ENCODE measurements at places on chromosomes 6 and 20.

- no peak for DNase-seq
Observed at GRCh38 chr6:27693766-27694546, 218.2 kb downstream of the OR2B2 start.

GRCh38 chr20:7257099-7257498, 489.6 kb downstream of the BMP2 start:
- no peak for DNase-seq

DNA sequence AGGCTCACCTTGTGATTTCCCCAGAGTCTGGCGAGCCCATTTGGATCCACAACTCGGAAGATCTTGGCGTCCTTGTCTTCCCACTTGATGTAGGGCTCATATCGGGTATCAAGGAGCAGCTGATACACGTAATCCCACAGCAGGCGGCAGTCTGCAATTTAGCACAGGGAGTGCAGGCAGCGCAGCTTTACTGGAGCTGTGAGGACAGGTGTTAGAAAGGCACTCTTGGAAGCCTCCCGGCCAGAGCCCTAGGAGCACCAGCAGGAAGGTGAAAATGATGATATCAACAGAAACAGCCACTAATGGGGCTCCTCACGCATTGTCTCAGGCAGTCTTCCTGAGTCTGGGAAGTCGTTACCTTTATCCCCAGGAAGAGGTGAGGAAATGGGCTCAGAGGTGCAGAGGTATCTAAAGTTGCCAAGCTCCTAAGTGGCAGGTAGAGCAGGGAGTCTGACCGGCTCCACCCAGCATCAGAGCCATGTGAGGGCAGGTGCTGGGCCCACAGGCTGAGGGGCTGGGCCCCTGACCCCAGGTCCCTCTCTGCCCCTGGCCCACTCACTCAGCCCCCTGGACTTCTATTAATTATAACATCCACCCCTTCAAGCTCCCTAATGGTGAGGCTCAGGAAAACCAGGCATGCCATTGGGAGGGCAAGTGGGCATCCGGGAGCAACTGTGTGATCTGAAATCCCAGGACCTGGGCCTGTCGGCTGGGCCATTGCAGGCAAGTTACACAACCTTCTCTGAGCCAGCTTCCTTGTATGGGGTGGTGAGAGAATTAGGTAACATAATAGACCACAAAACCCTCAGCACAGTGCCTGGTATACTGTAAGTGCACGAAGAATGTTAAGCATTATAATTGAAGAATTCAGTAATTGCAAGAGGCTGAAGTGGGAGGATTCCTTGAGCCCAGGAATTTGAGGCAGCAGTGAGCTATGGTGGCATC, 18.3 kb downstream of the ETV7 start:
- peak; percentile 77 for DNase-seq

DNA sequence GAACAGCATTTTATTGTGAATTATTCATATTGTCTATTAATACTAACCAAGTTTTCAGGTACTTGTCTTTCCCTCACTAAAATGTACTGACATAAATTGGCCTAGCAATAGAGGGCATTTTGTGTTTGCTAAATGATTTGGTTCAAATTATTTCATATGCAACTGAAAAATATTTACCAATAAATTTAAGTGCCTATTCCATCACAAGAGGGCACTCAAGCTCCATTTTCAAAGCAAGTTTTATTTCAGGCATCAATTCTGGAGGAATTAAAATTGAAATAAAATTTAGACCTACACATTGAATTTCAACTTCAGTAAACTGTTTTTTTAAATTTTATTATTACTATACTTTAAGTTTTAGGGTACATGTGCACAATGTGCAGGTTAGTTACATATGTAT, 114.3 kb upstream of the SYNCRIP start:
- DNase-seq: peak; percentile 5

DNA sequence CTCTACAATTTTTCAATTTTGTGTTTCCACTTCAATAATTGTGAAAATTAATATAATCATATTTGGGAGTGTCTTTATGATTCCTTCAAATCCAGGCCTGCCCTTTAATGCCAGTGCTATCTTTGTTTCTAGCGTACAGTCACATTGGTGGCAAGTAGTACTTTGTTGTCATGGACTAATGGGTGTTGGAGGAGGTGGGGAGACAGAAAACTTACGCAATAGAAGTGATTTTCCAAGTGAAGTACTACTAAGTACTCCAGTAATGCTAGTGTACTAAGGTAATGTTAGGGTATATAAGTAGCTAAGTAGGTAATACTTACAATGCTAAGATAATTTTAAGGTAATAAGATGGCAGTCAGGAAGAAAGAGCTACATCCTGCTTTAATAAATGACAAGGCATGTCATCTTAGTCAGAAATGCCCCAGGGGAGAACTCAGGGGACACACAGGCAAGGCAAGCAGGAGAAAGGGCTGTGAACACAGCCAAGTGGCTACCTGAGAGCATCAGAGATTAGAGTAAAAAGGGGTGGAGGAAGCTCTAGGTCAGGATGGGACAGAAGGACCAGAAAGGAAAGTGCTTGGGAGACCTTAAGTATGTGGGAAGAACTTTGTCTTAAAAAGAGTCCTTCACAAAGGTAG, 217.2 kb upstream of the PRDM1 start:
- DNase-seq: no peak

GRCh38 chr6:109521080-109521479, 38.1 kb upstream of the ZBTB24 start:
- no peak for DNase-seq

GRCh38 chr6:18330548-18331081, 56.5 kb upstream of the RNF144B start:
- DNase-seq: no peak

- DNase-seq: no peak
Observed at GRCh38 chr6:130366107-130367005, 539 bp downstream of the TMEM200A start.

GRCh38 chr20:63980317-63980805, 571 bp upstream of the PRPF6 start:
- DNase-seq: no peak

DNA sequence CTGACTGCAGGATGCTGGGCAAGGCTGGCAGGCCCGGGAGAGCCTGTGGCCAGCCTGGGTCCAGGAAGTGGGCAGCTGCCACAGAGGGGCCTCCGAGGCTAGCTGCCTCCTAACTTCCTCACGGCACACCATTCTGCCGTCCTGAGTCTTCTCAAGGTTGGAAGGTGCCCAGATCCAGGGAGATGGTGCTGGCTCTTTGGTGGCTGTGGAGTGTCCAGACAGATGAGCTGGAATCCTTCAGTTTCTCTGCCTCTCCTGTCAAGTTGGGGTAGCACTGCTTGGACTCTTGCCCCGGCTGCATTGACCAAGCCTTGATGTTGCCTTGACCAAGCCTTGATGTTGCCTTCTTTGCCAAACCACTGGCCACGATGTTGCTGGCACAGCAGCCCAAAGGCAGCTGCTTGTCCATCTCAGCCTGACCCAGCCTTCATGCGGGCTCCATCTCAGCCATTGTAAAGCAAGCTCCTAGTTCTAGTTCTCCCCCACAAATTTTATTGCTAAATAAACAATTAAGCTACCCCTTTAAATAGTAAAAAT, 75.1 kb upstream of the AFDN start:
- no peak for DNase-seq

DNA sequence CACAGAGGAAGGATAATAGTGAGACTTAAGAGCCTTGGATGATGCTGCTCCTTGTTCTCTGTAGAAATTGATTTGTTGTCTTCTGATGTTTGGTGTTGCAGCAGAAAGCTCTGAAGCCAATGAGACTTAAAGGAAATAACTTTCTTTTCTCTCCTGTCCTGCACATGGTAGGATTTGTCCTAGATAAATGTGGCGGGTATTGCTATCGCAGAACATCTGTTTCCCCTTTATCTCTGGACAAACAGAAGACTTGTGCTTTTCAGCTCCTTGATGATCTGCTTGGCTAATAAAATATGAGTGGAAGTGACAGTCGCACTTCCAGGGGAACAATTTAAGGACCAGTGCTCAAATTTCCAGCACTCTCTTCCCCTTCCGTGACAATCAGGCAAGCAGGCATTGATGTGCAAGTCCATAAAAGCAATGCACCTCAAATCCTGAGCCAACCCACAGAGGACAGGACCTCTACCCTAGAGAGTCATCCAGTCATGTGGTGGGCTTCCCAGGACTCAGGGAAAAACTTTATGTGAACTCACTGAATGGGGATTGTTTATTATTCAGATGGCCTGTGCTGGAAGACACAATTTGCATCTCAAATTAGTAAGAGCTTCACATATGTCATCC, 9.9 kb upstream of the NCR2 start:
- DNase-seq: no peak

DNA sequence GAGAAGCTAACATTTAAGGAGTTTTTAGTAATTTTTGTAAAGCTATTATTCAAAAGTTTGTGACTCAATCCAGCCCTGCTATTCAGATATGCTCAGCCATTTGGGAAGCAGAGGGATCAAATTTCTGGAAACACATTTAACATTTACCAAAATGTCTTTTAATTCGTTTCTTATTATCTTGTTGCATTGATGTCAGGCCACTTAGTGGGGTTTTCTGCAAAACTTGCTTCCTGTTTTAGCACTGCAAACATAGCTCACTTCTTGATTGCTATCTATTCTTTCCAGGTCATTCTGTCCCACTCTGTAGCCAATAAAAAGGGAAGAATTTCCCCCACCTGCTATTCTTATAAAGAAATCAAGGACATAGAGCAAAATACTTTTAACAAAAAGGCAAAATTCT, 176.9 kb upstream of the SUPT3H start:
- no peak for DNase-seq

Data from retinal pigment epithelial cell (primary cell).